LNCaP clone FGC (cell line): ENCODE measurements at places on chromosomes 12 and 14.

DNA sequence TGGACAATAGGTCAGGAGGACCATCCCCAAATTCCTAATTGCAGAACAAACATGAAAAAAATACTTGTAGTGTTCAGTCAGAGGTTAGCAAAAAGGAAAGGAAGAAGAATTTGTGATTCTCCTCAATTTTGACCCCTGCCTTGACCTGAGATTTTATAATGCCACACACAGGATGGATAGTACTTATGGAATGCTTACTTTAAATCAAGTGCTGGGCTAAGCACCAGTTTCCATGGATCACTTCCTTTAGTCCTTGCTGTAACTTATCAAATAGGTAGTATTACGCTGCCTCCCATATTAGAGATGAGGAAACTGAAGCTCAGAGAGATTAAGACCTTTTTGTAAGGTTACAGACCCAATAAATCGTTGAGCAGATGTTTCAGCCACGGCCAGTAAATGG, 81.2 kb upstream of the OVCH1 start:
- no peak for DNase-seq

DNA sequence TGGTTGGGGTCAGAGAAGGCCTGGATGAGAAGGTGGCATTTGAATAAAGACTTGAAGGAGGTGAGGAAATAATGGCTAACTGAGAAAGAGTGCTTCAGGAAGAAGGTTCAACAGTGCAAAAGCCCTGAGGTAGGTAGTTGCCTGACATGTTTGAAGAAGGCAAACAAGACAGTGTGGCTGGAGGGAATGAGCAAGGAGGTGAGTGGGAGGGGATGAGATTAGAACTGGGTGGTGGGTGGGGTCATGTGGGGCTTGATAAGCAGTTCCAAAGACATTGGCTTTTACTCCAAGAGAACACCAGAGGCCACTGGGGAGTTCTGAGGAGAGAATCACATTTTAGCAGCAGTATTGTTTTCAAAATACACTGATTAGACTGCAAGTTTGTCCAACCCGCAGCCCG, 50.5 kb downstream of the HSPB8 start:
- DNase-seq = no peak

GRCh38 chr12:111532751-111533150, 66.4 kb downstream of the ATXN2 start:
- DNase-seq = no peak

DNA sequence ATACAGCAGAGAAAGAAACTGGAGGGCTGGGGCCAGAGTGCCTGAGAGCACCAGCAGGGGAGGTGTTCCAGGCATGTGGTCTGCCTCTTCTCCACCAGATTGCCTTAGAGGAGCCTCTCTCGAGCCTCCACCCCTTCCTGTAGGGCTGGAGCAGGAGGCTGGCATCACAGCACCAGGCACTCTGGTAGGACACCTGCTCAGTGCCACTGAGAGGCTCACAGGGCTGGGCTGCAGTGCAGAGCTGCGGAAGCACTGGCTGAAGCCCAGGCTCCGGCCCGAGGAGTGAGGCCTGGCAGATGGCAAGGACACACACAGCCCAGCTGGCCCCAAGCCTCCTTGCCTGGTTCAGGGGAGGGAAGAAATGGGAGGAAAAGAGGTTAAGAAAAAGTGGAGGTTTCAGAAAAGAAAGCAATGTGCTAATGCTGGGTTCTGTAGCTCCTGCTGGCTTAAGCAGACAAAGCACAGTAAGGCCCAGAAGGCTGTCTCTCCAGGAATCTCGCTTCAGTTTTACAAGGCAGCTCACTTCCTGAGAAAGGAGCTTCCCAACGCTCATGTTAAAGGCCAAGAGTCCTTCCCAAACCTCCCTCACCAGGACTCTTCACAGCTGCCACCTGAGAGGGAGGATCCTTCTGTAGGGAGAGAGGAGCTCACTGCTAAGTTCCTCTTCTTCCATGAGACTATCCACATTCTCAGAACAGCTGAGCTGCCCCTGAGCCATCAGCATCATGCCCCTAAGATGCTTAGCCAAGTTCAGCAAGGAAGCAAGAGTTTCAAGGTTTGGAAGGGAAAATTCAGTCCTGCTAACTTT, 23.8 kb downstream of the SPTB start:
- no peak for DNase-seq
